ENCODE measurements at places on chromosomes 12 and 14.

DNA sequence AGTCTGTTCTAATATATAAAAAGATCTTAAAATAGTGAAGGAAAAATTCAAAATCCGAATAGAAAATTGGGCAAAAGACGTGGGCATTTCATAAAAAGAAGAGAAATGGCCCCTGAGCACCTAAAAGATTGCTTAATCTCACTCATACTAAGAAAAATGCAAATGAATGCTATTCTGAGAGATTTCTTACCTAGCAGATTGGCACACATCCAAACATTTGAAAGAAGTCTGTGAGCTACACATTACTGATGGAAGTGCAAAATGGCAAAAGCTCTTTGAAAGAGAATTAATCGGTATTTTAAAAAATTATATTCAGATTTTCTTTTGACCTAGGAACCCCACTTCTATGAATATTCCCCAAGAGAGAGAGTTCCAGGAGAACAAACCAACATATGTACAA lies 280.4 kb upstream of the GARIN6 start:
- DNase-seq = no peak

DNA sequence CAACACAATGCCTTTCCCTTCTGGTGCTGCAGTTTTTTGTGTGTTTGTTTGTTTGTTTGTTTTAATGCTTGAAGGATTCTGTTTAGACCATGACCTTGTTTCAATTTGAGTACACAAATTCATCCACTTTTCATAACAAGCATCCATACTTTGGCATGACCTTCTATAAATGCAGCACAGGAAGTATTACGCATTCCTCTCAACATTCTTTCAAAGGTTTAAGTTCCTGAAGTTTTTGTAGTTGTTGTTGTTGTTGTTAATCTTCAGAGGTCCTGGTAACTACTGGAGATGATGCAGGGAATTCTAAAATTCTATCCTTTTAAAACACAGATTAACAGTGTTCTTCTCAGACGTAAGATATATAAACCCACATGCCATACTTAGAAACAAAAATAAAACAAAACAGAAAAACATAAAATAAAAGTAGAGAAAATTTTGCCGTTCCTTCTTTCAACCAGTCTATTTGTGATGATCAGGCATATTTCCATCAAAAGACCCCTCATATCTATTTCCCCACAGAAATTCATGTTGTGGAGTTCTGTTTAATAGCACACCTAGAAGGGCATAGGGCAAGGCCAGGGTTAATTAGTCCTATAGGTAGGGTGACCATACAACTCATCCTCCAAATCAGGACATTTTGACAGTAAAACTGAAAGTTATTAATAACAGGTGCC lies 529.9 kb downstream of the NOVA1 start:
- DNase-seq = no peak

DNA sequence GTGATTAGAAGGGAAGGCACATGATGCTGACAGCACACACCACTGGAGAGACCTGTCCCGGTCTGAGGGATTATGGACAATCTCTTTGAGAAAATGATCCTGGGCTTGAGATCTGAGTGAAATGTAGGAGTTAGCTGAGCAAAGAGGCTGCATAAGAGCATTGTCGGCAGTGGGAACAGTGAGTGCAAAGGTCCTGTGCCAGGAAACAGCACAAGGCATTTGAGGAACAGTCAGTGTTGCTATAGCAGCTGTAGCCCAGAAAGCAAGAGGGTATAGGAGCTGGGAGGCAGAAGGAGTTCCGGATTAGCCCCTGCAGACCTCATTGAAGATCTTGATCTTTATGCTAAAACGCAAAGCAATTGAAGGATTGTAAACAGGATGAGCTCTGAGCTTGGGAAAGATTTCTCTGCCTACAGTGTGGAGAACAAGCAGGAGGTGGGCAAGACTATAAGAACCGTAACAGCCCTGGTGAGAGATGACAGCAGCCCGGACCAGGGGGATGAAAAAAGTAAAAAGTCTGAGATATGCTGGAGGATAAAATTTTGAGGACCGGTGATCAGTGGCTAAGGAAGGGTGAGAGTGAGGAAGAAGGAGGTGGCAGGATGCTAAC lies 28.5 kb downstream of the CFL2 start:
- no peak for DNase-seq

DNA sequence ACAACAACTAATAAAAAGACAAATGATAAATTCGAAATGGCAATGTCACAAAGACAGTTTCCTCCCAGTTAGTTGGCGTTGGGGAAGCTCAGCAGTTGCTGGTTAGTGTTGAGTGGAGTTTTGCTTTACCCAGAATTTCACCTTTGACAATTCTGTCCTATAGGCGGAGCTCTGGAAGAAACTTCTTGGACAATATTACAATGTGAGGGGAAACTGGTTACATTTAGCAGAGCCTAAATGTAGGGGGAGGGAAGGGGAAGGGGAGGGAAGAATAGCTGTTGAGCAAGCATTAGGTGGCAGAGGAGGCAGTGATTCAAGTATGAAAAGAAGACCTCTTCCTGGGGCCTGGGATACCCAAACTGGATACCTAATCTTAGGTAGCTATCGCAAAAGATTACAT lies 51.4 kb downstream of the BDKRB1 start:
- no peak for DNase-seq

GRCh38 chr12:95700316-95700785 lies 90.2 kb downstream of the NTN4 start:
- DNase-seq = peak; percentile 28

- DNase-seq = no peak
These were observed 429.4 kb downstream of the PCNX1 start for GRCh38 chr14:71336489-71337192.

- DNase-seq = no peak
These were observed 193.6 kb downstream of the KSR2 start for GRCh38 chr12:117774941-117775775.

DNA sequence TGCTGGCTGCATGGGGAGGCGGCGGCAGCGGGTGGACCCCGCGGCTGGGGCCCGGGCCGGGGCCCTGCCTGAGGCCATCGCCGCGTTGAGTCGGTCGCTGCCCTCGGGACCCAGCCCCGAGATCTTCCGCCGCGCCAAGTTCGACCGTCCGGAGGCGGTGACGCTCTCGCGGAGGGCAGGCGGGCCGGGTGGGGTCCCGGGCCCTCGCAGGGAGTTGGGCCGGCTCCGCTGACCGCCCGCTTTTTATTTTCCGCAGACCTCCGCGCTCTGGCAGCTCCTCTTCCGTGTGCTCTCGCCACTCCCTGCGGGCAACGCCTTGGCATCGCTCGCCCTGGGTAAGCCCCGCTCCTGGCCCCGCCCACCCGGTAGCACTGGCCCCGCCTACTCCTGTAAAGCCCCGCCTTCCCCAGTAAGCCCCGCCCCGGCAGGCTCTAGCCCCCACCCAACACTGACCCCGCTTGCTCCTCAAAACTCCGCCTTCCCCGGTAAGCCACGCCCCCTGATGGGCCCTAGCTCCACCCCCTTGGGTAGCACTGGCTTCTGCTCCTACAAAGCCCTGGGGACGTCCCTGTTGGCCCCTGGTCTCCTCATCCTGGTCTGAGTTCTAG lies 424 bp downstream of the TEDC1 start:
- peak; percentile 4 for DNase-seq

DNA sequence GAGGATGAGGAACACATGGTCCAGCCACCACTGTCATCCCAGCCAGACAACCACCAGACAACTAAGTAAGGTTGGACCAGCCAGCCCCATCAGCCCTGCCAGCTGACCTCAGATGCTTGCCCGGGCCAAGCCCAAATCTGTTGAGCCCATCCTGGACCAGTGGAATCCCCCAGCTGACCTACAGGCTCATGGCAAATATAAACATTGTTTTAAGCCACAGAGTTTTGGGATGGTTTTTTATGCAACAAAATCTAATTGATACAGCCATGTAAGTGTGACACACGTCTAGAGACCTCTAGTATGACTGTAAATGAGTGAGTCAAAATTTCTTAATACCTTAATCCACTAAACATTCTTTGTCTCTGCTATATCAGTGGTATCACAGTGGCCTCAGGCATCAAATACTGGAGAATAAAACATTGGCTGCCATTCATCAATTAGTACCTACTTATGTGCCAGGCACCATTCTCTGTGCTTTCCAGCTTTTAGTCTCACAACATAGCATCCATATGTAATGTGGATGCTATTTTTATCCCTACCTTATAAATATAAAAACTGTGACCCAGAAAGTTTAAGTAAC lies 24.2 kb upstream of the NT5DC3 start:
- no peak for DNase-seq

GRCh38 chr14:56635041-56635440 lies 55.4 kb downstream of the TMEM260 start:
- no peak for DNase-seq

- no peak for DNase-seq
These were observed 13.2 kb upstream of the EDDM3A start for GRCh38 chr14:20732477-20732876.

GRCh38 chr14:64394423-64394822 lies 6.3 kb downstream of the MTHFD1 start:
- no peak for DNase-seq

GRCh38 chr12:14949631-14950030 lies 11.3 kb upstream of the ERP27 start:
- no peak for DNase-seq
